Caki2 (cell line): ENCODE measurements at places on chromosomes 4 and X.

DNA sequence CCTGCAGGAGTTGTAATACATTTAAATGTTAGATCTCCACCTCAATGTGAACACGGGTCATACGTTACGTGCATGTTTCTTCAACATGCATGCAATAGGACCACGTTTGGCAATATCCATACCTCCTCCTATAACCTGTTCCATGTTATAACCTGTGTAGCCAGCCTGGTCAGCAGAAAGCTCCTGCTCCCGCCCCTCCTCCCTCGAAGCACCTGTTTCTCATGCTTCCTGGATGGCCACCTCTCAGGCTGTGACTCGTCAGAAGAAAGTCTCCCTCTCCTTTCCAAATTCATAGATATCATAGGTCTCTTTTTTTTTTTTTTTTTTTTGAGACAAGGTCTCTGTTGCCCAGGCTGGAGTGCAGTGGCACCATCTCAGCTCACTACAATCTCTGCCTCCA lies 96.5 kb downstream of the HMX1 start:
- no peak for DNase-seq

DNA sequence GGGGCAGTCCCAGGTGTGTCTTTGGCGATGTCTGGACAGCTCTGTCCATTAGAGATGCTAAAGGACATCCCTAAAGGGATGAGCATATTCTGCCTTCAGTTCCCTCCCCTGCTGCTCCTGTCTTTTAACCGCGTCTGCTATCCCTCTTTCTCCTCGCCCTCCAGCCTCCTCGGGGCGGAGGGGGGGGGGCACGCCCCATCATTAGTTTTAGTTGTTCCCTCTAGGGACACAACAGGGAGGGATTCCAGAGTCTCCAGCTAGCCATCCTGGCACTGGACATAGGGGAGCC lies 1.1 kb downstream of the MSL3 start:
- no peak for DNase-seq

- DNase-seq: peak; percentile 18
Observed at GRCh38 chrX:143669395-143669794, 33.5 kb upstream of the SLITRK4 start.

- DNase-seq: no peak
Observed at GRCh38 chrX:109952985-109953905, 49.7 kb upstream of the TMEM164 start.

DNA sequence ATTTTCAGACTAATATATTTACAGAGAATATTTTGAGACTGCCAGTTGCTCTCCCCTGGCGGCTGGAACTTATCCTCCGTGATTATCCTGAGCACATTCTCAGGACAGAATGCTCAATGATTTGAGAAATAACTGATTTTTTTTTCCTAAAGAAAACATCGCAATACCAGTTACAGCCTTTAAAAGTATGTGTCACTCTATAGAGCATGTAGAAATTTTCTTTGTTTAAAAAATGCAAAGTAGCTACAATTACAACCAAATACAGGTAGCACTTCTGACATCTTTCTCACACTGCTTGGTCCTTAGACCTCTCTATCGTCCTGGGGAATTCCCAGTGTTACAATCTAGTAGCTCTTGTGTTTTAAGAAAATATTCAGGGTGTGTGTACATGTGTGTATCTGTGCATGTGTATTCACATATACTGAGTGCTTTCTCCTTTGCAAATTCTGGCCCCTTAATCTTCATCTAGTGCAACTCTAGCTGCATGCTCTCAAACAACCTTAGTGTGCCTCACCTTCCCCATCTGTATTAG lies 13.8 kb downstream of the APBB2 start:
- no peak for DNase-seq

DNA sequence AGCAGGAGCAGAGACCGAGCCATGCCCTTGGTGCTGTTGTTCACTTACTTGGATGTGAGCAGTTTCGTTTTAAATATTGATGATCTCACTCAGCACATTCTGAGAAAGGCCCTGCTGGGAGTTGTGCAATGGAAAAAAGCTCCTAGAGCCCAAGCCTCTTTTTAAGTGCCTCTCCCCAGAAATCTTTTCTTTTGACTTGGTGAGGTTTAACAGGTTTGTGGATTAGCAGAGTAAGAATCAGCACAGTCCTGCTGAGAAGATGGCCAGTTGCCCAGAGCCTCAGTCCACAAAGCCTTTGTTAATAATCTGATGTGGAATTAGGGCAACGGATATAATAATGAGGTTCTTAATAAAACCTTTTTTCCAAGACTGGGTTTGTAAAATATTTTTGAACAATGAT lies 157.5 kb upstream of the ATP6AP2 start:
- no peak for DNase-seq

DNA sequence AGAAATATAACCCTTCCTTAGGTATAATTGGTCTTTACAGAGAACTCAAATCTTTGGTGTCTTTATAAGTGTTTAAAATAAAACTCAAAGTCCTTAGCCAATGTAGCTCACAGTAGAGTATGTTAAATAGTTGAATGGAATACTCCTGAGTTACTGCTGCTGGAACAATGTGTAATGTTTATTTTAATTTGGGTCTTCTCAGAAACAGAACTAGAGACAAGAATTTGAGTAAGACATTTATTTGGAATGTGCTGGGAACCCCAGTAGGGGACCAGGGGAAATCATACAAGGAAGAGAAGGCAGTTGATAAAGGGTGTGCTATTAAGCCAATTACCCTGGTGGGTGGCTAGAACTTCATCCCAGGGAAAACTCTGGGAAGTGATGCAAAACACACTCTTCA lies 240.4 kb upstream of the LDB2 start:
- DNase-seq: no peak

DNA sequence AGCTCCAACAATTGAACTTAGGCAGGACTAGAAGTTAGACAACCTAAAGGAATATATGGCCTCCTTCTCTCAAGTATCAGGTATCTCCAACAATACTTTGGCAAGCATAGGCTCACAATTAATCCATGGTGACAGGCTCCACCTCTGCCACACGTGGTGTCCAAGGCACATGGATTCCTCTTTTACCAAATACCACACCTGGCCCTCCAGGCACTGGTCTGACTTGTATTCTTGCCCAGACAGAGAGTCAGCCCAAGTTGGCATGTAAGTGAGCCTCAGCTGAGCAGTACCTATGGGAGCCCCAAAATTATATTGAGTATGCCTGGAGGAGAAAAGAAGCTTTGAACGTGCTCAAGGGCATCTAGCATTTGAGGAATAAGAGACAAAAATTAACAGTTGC lies 19.6 kb downstream of the SRPX2 start:
- DNase-seq: no peak

DNA sequence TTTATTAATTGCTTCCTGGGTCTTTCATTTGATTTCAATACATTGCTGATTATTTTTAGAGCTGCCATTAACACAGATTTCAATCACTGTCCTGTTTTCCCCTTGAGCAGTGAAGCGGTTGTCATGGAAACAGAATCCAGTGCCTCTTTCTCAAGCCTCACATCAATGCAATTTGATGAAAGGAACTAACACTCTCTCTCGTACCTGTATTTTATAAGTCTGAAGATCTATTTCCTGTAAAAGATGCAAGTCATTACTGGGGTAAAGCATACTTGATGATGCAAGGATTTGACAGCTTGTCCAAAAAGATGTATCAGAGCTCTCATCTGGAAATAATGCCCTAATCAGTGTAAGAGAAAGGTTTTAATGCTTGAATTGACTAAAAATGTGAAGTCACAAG lies 17.9 kb upstream of the GASK1B start:
- no peak for DNase-seq

GRCh38 chr4:150126864-150127203 lies 48.6 kb downstream of the DCLK2 start:
- no peak for DNase-seq

DNA sequence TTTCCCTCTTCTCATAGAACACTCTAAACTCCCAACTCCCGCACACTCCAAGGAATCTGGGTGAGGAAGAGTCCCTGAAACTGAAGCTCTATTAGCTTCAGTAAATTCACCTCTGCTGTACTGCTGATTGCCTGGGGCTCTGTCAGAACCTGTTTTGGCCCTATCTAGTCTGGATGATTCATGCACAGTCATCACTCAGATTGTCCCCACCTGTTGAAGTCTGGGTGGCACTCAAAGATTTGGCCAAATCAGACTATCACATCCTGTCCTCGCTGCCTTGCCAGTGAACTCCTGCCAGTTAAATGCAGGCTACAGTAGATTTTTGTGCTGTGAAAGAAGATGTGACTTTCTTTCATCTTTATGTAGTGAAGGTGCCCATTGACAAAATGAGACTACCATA lies 63.5 kb upstream of the EMCN start:
- no peak for DNase-seq

DNA sequence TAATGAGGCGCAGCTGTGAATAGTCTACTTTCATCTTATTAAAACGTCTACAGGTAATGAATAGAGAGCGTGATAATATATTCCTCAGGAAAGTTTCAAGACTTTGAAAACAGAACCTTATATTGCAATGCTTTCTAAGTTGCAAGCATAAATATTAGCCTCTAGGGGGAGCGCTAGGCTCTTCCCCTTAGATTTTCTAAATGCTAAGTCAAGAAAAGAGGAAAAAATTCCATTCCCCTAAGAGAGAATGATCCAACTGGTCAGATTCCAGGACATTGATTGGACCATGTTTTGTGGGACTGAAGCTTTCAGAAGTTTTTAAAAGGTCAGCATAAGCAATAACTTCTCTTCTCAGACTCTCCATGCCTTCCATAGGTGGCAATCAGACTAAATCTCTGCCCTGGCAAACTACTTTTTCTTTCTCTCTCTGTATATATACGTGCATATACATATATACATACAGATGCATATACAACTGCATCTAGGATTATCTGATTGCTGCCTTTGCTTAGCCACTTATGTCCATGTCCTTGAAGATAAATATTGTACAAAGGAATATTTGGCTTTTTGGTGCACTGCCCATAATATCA lies 492.9 kb downstream of the INPP4B start:
- peak; percentile 69 for DNase-seq

DNA sequence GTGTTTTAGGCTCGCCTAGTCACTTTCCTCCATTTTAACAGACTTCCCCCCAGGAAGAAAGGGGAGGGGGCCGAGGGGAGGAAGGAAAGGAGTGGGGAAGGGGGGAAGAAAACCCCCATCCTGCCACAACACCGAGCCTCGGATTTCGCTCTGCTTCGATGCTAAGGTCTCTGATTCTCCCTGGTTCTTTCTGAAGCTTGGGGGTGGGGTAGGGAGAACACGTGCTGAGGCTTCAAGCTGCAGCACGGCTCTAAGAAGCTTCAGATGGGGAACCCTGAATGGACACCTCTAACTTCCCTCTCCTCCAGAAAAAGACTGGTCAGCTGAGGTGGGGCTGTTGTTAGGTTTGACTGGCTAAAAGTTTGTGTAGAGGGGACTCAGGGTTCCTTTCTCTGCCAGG lies 61.8 kb downstream of the RHOH start:
- DNase-seq: no peak

GRCh38 chr4:40857956-40858355 lies 108.2 kb downstream of the NSUN7 start:
- no peak for DNase-seq

GRCh38 chrX:22220941-22221340 lies 51.8 kb upstream of the CBLL2 start:
- DNase-seq: no peak

DNA sequence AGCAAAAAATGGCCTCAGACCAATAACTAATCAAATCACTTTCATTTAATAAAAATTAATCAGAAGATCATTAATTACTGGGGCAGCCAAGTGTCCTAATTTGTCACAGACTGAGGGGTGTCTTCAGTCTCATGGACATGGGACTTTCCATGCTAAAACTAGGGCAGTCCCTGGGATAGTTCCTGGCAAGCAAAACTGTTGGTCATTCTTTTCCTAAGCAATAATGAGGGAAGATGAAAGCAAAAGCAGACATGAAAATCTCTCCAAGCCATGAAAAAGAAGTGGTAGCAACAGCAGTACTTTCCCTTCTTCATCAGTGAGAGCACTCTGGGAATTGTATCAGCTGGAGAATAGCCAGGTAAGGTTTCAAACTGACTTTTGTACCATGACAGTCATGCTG lies 3.7 kb upstream of the ANTXR2 start:
- DNase-seq: no peak

DNA sequence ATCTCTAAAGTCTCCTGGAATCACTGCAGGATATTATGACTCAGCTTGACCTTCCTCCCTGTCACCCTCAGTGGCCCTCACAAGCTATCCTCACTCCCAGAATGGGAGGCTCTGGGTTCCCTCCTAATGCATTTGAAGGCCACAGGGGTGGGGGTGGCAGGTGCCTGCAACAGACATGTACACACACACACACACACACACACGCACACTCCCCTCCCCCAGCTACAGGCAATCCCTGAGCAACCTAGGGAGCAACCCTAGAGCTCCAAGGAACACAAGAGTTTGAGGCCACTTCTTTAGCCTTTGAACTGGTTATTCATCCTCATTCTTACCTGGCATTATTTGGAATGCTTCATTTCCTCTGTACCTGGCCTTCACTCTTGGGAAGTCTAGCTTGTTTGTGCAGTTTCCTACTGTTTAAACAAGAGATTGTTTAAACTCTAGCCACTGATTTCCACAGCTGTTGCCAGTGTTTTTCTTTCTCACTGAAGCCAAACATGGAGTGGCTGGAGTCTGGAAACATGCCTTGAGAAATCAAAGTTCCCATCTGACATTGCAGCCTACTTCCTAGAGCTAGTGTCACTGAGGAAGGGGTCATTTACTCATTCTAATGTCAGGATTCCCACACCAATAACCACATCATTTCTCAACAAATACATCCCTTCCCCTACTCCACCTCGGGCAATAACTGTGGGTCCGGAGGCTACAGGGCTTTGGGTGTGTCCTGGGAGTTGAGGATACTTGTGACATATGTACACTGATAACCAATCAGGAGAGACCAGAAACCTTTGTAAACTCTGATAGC lies 37.7 kb downstream of the MAOA start:
- DNase-seq: peak; percentile 37

DNA sequence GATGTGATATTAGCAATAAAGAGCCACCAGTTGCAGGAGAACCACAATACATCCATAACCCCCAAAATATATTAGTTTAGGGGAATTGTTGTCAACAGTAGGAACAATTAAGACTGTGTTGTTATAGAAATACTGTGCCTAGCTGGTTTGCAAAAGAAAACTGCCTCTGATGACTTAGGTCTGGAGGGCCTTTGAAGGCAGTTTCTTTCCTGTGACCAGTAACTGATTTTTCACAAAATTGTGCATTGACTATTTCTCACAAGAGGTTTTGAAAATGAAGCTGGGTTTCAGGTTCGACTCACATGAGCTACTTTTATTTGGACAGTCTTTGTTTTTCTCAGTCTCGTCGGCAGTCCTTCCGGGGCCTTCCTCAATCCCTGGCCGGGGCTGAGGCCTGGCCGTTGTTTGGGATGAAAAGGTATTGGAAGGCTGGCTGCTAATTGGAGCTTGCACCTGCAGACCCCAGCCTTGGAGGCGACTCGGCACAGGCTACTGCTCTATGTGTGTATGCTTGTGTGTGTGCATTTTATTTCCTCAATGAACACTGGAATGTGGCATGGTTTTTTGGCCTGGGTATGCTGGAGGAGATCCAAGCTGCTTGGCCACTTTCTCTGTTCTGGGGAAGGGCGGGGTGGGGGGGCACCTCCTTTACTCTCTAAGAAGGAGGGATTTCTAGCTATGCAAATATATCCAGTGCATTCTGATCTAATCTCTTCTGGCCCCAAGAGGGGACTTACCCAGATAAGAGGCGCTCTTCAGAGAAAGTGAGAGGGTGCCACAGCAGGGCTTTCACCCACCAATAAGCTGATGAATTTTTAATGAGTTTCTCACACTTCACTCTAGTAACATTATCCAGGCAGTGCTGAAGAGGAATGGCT lies 49.5 kb upstream of the LNX1 start:
- no peak for DNase-seq

GRCh38 chr4:143202824-143203223 lies 18.1 kb downstream of the USP38 start:
- DNase-seq: no peak

GRCh38 chr4:90476019-90476418 lies 348.8 kb downstream of the CCSER1 start:
- no peak for DNase-seq
